A549 treated with RU486 at 1 μM for 4 hours (cell line): ENCODE measurements at places on chromosomes 7 and 10. TPM values are rescaled to one million over a fixed set of nuclear protein-coding genes. Genes with fewer than 3 reads are reported as not detected.

WNT8B gene
- 0.08 TPM in 1 of 5 replicates, not detected in the others for total RNA-seq

MMP21 gene
- 0.05 TPM in 1 of 5 replicates, not detected in the others for total RNA-seq

TRIL gene
- total RNA-seq: not detected in 5 replicates

UNCX gene
- total RNA-seq: 0.06 to 0.09 TPM (median 0.08 TPM) in 4 of 5 replicates, not detected in the other

THSD7A gene
- total RNA-seq: 1.3 to 3.3 TPM (median 2.6 TPM) in 5 replicates

CPXM2 gene
- total RNA-seq: not detected in 5 replicates

HOXA9 gene
- total RNA-seq: 0.49 to 0.76 TPM (median 0.58 TPM) in 5 replicates

DEPP1 gene
- total RNA-seq: 0.81 to 1.7 TPM (median 1.6 TPM) in 5 replicates

ACBD7 gene
- total RNA-seq: 0.68 to 1.3 TPM (median 0.87 TPM) in 5 replicates

GPR26 gene
- not detected in 5 replicates for total RNA-seq

SP4 gene
- total RNA-seq: 0.91 to 1.2 TPM (median 1.1 TPM) in 5 replicates

ICA1 gene
- total RNA-seq: 0.85 to 1.7 TPM (median 1.2 TPM) in 5 replicates

C10orf67 gene
- 0.03 to 0.24 TPM (median 0.13 TPM) in 4 of 5 replicates, not detected in the other for total RNA-seq

NPC1L1 gene
- total RNA-seq: 0.05 to 0.14 TPM (median 0.06 TPM) in 5 replicates

DPP6 gene
- not detected in 5 replicates for total RNA-seq

GOLGA7B gene
- 4.0 to 5.9 TPM (median 4.7 TPM) in 5 replicates for total RNA-seq

ZDHHC4 gene
- total RNA-seq: 46.9 to 61.0 TPM (median 47.5 TPM) in 5 replicates

KNDC1 gene
- total RNA-seq: 0.77 to 2.4 TPM (median 0.94 TPM) in 5 replicates

IGFBP1 gene
- total RNA-seq: 26.0 to 46.0 TPM (median 41.8 TPM) in 5 replicates

STAMBPL1 gene
- 28.9 to 40.1 TPM (median 36.3 TPM) in 5 replicates for total RNA-seq

GPER1 gene
- 0.53 to 1.1 TPM (median 0.82 TPM) in 5 replicates for total RNA-seq

SFRP5 gene
- 1.9 to 2.5 TPM (median 2.3 TPM) in 5 replicates for total RNA-seq

ZDHHC6 gene
- total RNA-seq: 20.4 to 31.6 TPM (median 27.6 TPM) in 5 replicates

ZNF804B gene
- total RNA-seq: not detected in 5 replicates

FFAR4 gene
- total RNA-seq: 0.14 to 0.44 TPM (median 0.25 TPM) in 5 replicates

TRIM4 gene
- total RNA-seq: 20.5 to 27.9 TPM (median 26.3 TPM) in 5 replicates

PODXL gene
- total RNA-seq: 40.3 to 66.8 TPM (median 60.7 TPM) in 5 replicates

GPR146 gene
- 1.7 to 2.8 TPM (median 1.9 TPM) in 5 replicates for total RNA-seq

IGFBP3 gene
- total RNA-seq: 162 to 260 TPM (median 228 TPM) in 5 replicates

C10orf62 gene
- not detected in 5 replicates for total RNA-seq

OLAH gene
- 0.05 TPM in 1 of 5 replicates, not detected in the others for total RNA-seq

CPA4 gene
- total RNA-seq: 6.5 to 9.6 TPM (median 6.8 TPM) in 5 replicates

CFAP46 gene
- total RNA-seq: 1.1 to 1.8 TPM (median 1.3 TPM) in 5 replicates

GPC2 gene
- total RNA-seq: 0.54 to 1.1 TPM (median 0.96 TPM) in 5 replicates

LRRC18 gene
- not detected in 5 replicates for total RNA-seq

TWIST1 gene
- total RNA-seq: 3.2 to 4.8 TPM (median 3.7 TPM) in 5 replicates

BRAT1 gene
- total RNA-seq: 22.7 to 38.3 TPM (median 31.4 TPM) in 5 replicates

AGBL3 gene
- 0.66 to 1.5 TPM (median 1.1 TPM) in 5 replicates for total RNA-seq

CLEC5A gene
- not detected in 5 replicates for total RNA-seq

IL15RA gene
- 3.6 to 5.2 TPM (median 4.5 TPM) in 5 replicates for total RNA-seq

CD36 gene
- total RNA-seq: 0.06 to 0.29 TPM (median 0.15 TPM) in 4 of 5 replicates, not detected in the other

CYP3A7 gene
- not detected in 5 replicates for total RNA-seq

SPAM1 gene
- not detected in 5 replicates for total RNA-seq

OGDHL gene
- 0.07 to 0.24 TPM (median 0.15 TPM) in 5 replicates for total RNA-seq

KIAA1549 gene
- 5.7 to 8.2 TPM (median 7.2 TPM) in 5 replicates for total RNA-seq

SUN3 gene
- total RNA-seq: 0.20 TPM in 1 of 5 replicates, not detected in the others

ADCY1 gene
- 1.3 to 2.7 TPM (median 2.2 TPM) in 5 replicates for total RNA-seq

FANK1 gene
- total RNA-seq: 2.4 to 3.8 TPM (median 3.0 TPM) in 5 replicates

JAKMIP3 gene
- total RNA-seq: 1.2 to 1.9 TPM (median 1.6 TPM) in 5 replicates

RBP3 gene
- total RNA-seq: not detected in 5 replicates

CYP3A4 gene
- total RNA-seq: 0.10 TPM in 1 of 5 replicates, not detected in the others

NUTM2B gene
- 0.08 to 0.40 TPM (median 0.29 TPM) in 5 replicates for total RNA-seq

PRSS37 gene
- not detected in 5 replicates for total RNA-seq

LAMB1 gene
- total RNA-seq: 125 to 175 TPM (median 132 TPM) in 5 replicates

NEUROG3 gene
- not detected in 5 replicates for total RNA-seq

MRPL43 gene
- total RNA-seq: 76.3 to 106 TPM (median 97.8 TPM) in 5 replicates

VTI1A gene
- total RNA-seq: 12.6 to 15.8 TPM (median 13.0 TPM) in 5 replicates

SLC26A5 gene
- total RNA-seq: not detected in 5 replicates

ADAMTS14 gene
- 0.05 to 0.07 TPM (median 0.06 TPM) in 5 replicates for total RNA-seq
